Neuronal stem cell (in vitro differentiated cells): ENCODE measurements at places on chromosomes 2 and 18.

DNA sequence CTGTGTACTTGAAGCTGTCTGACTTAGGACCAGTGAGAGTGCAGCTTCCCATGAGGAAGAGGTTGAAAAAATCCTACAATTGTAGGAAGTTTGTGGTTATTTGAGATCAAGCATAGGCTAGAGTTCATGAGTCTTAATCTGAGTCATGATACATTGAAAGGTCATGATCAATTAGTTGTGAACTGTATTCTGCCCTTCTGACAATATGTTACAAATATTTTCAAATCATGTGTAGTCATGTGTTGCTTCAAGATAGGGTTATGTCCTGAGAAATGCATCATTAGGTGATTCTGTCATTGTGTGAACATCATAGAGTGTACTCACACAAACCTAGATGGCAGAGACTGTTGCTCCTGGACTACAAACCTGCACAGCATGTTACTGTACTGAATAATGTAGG lies 68.4 kb upstream of the MFF start:
- DNase-seq, result no peak

DNA sequence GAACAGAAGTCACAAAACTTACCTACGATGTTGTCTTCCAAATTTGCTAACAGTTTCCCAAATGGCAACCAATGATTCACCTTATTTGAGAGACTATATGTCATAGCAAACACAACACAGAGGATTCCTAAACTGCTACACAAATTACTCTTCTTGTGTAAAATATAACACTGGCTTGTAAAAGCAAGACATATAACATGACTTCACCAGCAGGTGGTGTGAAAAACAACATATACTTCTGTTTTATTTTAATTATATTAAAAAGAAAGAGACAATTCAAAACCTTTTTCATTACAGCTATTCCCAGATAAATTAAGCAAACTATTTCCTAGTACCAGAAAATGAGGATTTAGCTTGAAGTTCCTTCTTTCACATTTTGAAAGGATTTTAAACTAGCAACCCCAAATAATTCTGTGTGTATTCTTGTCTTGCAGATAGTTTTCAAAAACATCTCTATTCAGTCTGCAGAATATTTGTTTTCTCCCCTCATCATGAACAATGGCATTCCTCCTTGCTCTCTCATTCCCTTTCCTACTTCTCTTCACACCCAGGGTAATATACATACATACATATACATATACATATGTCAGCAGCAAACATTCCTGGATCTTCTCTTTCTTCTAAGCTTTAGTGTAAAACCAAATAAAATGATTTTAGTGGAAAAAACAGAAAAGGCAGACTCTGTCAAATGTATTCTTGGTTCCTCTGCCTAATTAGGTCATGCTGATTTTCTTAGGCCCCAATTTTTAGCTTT lies 62.1 kb downstream of the SCN3A start:
- DNase-seq, result no peak

DNA sequence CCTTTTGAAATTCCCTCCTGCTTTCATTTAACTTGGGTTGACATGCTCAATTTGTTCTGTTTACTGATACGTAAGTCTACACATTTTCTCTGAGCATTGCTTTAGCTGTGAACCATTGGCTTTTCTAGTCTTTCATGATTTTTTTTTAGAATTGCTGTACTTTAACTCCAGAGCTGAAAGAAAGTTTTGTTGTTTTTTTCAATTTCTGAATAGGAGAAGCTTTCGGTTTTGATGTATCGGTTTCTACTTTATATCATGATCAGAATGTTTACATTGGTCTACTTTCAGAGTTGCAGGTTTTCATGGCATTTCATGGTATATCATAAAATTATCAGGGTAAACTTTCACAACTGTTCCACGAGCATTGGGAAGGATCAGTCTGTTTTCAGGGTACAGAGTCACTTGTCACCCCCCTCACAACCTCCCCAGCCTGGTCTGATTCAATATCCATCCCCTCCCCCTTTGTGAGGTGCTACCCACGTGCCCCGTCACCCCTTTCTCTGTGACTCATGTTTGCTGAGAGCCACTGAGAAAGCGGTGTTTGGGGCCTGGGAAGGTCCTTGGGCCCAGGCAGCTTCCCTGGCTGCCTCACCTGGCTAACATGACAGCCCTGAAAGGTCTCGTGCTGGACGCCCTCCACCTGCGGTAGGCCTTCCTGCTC lies 7.0 kb downstream of the ASTL start:
- no peak for DNase-seq

DNA sequence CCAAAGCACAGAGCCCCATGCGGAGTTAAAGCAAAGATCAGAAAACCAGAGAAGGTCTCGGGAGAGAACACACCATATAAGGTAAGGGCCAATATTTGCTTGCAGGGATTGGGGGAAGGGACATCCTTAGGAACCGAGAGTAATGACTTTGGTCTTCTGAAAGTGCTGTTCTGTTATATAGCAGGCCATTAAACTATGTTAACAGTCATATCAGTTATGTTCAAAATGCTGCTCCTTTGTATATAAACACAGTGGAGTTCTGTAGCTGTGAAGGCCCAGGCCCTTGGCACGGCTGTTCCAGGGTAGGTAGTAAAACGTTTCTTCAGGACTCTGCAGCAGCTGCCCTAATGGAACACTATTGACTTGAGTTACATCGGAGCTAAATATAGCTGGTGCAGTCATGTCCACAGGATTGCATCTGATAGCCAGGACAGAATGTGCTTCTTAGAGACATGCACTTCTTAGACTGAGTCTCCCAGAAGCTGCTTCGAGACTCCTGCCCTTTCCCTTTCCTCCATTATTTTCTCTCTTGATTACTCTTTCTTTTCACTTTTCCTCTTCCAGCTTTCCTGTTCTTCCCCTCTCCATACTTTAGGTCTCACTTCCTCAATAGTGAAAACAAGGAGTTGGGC lies 122.4 kb downstream of the SETBP1 start:
- no peak for DNase-seq
